Stimulated activated CD4-positive, alpha-beta T cell treated with anti-CD3 and anti-CD28 coated beads, Interleukin-1b, Interleukin-23, amount 100 ng/mL, for 4 hours (primary cell): ENCODE measurements at places on chromosomes 7 and 10.

GRCh38 chr10:112810711-112811151 lies 139.3 kb upstream of the TCF7L2 start:
- DNase-seq = no peak

DNA sequence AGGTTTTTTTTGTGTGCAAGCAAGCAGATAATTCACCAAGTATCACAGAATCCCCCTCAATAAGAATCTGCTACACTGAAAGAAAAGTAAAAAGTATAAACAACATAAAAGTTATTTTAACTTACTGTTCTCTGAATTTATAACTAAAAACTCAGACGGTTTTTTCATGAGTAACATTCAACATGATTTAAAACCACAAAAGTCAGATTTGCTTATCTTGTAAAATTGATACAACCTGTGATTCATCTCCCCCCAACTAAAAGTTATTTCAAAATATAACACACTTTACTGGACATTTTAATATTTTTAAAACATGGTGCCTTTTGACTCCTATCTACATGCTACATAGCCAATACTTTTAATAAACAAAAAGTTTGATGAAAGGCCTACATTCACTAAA lies 32.8 kb downstream of the TSPAN12 start:
- DNase-seq = no peak

GRCh38 chr10:31875608-31876007 lies 53.0 kb downstream of the ARHGAP12 start:
- no peak for DNase-seq

DNA sequence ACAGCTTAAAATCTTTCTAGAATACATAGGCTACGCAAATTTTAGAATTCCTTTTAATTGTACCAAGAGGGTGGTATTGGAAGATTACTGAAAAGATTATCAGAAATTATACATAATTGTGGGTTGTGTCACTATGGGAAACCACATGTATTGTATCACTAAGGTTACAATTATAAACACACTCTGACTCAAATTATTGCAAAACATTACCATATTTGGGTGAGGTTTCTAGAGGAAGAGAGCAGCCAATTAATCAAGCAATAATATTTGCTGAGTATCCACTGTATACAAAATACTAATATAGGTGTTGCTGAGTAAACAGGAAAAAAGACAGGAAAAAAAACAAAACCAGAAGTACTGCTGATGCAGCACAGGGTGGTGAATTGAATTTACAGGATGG lies 3.1 kb upstream of the CAPZA2 start:
- no peak for DNase-seq

GRCh38 chr10:132977807-132978206 lies 35.4 kb upstream of the CFAP46 start:
- no peak for DNase-seq

- no peak for DNase-seq
These were observed 12.2 kb downstream of the GPR26 start for GRCh38 chr10:123678376-123678775.

DNA sequence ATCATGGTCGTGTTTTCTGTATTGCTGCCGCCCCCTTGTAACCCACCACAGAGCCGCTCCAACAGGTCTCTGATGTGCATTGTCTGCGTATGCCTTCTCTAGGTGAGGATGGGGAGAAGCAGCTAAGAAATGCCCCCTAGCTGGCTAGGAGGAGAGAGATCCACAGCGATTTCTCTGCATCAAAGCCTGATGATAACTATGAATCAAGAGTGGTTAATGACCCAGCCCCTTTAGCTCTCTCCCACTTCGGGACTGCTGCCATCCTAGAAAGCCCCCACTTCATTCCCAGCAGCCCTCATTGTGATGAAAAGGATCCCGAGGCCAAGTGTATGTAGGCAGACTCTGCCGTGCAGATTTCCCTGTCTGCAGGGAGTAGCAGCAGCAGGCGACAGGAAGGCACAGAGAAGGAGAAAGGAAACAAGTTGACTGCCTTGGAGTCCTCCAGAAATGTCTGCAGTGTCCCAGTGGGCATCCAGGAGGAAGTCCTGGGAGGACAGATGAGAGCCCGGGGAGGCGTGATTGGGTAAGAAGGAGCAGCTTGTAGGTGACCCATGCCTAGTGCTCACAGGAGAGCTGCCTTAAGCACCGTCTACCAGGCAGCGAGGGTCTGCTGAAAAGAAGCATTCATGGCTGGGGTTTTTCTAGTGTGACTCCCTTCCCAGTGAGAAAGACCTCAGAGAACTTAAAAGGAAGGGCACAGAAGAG lies 2.9 kb downstream of the PLXNA4 start:
- no peak for DNase-seq

DNA sequence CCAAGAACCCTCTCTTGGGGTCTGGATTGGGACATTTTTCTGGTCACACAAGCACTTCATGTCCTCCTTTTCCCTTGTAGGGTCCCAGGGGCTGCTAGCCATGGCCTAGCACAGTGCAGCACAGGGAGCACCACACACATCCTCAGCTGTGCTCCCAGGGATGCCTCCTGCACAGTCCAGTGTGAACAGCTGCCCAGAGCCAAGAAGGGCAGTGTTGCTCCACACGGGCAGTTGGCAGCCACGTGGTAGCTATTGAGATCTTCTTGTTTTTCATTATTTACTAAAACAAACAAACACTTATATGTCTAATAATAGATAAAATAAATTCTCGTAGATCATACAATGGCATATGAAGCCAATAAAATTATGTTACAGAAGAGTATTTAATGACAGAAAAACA lies 13.9 kb upstream of the LANCL2 start:
- no peak for DNase-seq

DNA sequence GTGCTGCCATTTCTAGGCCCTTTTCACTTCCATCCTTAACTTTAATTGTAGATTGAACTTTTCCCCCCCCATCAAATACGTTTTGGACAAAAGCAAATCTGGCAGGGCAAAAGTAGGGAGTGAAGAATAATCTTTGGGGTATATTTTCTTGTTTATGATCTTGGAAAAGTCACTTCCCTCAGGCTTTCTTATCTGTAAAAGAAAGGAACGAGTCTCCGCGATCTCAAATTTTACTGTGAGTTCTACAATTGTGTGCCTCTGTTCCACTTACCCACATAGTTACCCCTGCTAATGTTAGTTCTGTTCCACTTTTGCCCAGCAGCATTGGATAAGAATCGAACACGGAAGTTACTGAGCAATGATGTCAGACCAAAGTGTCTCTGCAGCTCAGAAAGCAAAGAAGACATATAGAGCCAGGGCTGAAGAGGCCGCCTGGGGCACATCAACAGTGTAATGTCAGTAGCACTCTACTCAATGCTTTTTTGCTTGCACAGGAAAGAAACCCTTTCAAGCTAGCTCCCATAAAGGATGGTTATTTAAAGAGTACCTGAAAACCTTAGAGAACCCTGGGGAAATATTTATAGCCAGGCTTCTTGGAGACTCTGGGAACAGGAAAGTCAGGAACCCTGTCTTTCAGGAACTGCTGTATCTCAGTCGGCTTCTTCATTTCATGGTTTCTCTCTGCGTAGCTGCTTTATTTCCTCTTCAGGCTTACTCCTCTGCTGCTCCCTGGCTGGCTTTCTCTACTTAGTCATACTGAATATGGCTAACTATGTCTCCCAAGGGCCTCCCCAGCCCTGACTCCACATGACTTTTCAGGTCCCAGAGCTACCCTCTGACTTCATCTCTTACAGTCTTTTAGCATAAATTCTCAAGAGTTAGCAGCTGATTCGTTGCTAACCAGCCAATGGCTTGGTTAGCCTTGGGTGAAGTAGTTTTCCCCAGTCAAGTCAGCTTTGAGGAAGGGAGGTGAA lies 123.7 kb upstream of the FAM3C start:
- DNase-seq = no peak

DNA sequence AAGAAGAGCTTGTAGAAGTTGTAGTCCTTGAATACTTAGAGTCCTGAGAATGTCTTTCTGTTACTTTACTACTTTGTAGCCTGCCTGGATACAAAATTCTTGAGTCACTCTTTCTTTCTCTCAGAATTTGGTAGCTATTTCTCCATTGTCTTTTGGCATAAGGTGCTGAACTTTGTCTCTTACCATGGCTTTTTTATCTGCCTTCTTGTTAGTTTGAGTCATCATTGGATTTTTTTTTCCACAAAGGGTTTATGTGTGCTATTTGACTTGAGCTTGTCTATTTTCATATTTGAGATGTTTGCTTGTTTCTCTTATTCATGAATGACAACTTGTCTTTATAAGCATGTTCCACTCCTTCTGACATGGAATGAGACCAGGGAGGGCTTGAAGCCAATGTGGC lies 74.5 kb upstream of the EXOC6 start:
- DNase-seq = no peak

DNA sequence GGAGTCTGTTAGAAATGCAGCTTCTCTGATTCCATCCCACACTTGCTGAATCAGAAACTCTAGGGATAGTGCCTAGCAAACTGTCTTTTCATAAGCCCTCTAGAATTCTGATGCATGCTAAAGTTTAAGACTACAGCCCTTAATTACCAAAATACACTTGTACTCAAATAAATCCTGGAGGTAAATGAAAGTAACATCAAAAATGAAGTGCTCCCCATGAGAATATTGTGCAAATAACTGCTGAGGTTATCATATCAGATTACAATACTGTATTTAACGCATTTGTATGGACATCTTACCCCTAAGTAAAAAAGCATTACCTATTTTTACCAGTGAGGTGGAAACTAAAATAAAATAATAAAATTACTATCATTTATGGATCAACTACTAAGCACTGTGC lies 104.7 kb downstream of the CHCHD3 start:
- no peak for DNase-seq

- no peak for DNase-seq
These were observed 103.9 kb downstream of the CTBP2 start for GRCh38 chr10:125056161-125057132.
